ENCODE measurements at places on chromosomes 13 and 19. TPM values are rescaled to one million over a fixed set of nuclear protein-coding genes. Genes with fewer than 3 reads are reported as not detected.

- peak; percentile 71 for DNase-seq
Measured at GRCh38 chr19:48674921-48675824, 2.4 kb upstream of the NTN5 start.

DNA sequence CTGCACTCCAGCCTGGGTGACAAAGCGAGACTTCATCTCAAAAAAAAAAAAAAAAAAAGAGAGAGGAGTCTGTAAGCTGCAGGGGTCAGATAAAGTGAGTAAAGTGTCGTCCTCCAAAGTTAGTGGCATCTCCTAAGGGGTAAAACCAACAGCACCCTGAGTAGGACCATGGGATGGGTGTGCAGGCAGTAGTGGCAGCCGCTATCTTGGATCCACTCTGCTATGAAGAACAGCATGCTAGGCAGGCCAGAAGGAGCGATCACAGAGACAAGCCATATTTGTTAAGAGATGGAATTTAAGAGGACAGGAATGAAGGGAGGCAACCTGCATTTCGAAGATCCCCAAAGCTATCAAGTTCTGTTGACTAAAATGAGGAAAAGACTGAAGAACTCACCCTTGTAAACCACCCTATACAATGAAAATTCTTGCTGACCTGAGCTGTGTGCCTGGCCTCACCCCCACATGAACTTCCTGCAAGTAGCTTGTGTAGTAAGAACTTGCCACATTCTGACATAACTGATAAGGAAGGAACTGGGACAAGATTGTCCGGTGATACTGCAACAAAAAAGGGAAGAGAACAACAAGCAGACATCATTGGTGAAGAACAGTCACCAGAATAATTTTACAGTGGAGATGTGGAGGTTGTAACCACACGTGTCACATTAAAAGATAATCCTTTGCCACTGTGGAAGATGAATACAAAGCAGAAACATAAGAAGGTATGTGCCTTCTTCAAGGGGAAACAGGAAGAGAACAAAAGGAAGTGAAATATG is 16.2 kb downstream of the DPY19L3 start:
- no peak for DNase-seq

DNA sequence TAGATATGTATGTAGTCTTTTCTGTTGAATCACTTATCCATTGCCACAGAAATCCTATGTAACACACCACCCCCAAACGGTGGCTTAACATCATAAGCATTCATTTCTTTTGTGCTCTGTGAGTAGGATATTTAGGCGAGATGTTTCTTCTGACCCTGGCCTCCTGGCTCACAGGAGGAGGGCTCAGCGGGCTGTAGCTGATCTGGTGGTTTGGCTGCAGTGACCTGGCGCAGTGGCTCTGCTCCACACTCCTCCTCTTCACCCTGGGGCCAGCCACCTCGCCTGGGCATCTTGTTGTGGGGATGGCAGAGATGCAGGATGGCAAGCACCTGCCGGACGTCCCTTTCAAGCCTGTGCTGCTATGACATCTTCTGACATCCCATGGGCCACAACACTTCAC is 147.1 kb upstream of the IRS2 start:
- DNase-seq = no peak

GRCh38 chr13:51608857-51609406 is 24.7 kb downstream of the WDFY2 start:
- no peak for DNase-seq

DNA sequence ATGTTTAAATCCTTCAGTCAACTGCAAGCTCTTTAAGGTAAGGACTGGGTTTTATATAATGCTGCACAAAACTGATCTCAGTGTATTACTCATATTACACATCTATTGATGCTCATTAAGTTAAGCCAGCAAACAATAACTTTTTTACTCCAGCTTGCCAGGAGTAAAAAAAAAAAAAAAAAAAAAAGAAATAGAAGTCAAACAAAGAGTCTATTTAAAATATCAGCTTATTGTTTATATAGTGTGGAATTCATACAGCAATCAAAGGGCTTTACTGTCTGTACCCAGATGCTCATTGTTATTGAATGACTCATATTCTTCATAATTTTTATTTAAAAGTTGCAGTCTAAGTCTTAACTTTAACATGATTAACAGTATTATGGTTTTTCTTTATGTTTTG is 21.8 kb upstream of the KBTBD7 start:
- DNase-seq = no peak

DNA sequence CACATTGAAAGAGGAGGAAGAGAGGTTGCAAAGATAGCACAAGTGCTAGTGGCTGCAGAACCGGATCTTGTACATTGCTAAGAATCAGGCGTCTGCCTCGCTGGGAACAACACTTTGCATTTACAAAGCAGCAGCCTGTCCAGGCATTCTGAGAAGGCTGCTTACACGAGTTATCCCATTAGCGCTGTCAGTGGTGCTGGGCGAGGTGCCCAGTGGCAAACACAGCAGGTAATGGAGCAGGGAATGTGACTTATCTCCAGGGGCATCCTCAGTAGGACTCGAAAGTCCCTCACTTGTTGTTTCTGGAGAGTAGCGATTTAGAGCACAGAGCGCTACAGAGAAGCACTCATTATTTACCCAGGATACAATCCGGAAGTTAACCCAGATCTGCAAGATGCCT is 209.6 kb downstream of the OLFM4 start:
- DNase-seq = no peak

DNA sequence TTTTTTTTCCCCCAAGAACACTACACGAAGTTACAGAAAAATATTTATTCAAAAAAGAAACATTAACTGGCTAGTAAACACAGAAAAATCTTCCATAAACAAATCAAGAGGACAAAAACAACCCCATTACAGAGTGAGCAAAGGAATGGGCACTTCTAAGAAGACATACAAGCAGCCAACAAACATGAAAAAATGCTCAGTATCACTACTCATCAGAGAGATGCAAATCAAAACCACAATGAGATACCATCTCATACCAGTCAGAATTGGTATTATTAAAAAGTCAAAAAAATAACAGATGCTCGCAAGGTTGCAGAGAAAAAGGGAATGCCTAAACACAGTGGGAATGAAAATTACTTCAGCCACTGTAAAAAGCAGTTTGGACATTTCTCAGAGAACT is 131.7 kb downstream of the UGGT2 start:
- no peak for DNase-seq

ZNF723 gene
- not detected for total RNA-seq

FFAR1 gene
- total RNA-seq = not detected

GRIN2D gene
- total RNA-seq = 0.17 TPM

CDX2 gene
- not detected for total RNA-seq
